ENCODE measurements at places on chromosomes 5 and 9. TPM values are rescaled to one million over a fixed set of nuclear protein-coding genes. Genes with fewer than 3 reads are reported as not detected.

CEL gene
- total RNA-seq = 0.34 TPM

TCERG1 gene
- total RNA-seq = 39.3 TPM

MAP3K1 gene
- 14.4 TPM for total RNA-seq

ZCCHC9 gene
- 26.1 TPM for total RNA-seq

GPR21 gene
- total RNA-seq = 1.4 TPM

CTXN3 gene
- not detected for total RNA-seq

PPP1R26 gene
- total RNA-seq = 30.4 TPM
